ENCODE measurements at places on chromosomes 13 and 19. TPM values are rescaled to one million over a fixed set of nuclear protein-coding genes. Genes with fewer than 3 reads are reported as not detected.

DNA sequence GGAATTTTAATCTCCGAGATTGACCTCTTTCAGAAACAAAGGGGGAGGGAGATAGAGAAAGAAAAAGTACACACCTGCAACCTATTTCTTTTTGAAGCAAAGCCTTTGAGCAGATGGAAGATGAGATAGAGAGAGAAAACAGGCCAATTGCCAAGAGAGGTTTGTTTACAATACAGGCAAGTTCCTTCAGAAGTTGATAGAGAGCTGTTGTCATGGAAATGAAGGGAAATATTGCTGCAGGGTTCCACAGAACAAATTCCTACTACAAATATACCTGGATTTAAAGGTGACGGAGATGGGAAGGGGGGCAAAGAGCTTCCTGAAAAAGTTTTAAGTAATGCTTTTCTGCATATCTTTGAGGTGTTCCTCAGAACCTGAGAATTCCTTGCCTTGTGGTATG lies 388.4 kb downstream of the NDFIP2 start:
- DNase-seq: peak; percentile 16

DNA sequence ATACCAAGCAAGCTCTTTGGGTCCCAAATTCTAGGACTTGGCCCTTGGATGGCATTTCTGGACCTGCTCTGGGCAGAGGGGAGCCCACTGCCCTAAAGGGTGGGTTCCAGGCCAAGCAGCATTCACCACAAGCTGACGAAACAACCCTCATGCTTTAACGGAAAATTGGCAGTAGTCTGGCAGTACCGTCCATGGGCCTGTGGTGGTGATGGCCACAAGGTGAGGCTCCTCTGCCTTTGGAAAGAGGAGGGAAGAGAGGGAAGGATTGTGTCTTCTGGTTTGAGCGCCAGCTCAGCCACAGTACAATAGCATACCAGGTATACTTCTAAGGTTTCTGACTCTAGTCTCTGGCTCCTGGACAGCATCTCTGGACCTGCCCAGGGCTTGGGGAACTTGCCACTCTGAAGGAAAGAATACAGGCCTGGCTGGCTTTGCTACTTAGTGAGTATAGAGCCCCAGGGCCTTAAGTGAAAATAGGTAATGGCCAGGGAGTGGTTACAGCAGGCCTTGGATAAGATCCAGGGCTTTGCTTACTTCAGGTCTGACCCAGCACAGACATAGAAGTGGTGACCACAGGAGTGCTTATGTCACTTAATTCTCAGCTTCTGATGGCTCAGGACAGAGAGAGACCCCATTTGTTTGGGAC lies 595.5 kb downstream of the LMO7 start:
- no peak for DNase-seq

- no peak for DNase-seq
Observed at GRCh38 chr19:19447536-19448237, 42.2 kb downstream of the GATAD2A start.

DNA sequence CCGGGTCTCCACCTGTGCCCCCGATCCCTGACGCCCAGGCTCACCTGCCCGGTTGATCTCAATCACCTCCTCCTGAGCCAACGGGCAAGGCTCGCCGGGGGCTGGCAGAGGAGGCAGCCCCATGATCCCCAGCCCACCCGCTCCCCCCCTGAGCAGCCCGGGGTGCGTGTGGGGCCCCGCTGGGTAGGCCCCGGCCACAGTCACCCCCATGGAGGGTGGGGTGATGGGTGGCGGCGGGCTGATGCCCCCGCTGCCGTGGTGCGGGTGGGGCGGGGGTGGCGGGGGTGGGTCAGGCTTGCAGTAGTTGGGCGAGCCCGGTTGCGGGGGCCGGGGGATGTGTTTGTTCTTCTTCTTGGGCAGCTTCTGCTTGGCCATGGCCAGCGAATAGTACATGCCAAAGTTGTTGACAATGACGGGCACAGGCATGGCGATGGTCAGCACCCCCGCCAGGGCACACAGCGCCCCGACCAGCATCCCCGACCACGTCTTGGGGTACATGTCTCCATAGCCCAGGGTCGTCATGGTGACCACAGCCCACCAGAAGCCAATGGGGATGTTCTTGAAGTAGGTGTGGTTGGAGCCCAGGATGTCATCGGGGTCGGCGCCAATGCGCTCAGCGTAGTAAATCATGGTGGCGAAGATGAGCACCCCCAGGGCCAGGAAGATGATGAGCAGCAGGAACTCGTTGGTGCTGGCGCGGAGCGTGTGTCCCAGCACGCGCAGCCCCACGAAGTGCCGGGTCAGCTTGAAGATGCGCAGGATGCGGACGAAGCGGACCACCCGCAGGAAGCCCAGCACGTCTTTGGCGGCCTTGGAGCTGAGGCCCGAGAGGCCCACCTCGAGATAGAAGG lies 6.0 kb downstream of the KCNC3 start:
- no peak for DNase-seq

DNA sequence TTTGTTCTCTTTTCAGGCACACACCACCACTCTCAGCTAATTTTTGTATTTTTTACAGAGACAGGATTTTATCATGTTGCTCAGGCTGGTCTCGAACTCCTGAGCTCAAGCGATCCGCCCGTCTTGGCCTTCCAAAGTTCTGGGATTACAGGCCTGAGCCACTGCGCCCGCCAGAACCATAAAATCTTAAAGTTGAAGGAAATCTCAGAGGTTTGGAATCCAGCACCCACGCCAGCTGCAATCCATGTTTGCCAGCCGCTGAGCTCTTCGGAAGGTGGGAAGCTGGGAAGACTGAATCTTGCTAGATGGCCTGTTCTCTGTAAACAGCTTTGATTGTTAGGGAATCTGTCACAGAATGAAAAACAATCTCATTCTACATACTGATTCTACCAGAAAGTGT lies 38.5 kb downstream of the SPATA13 start:
- DNase-seq: peak; percentile 38

GRCh38 chr13:32107474-32107873 lies 75.9 kb downstream of the FRY start:
- DNase-seq: no peak

GRCh38 chr19:32123355-32123940 lies 222.0 kb upstream of the ZNF507 start:
- DNase-seq: no peak

DNA sequence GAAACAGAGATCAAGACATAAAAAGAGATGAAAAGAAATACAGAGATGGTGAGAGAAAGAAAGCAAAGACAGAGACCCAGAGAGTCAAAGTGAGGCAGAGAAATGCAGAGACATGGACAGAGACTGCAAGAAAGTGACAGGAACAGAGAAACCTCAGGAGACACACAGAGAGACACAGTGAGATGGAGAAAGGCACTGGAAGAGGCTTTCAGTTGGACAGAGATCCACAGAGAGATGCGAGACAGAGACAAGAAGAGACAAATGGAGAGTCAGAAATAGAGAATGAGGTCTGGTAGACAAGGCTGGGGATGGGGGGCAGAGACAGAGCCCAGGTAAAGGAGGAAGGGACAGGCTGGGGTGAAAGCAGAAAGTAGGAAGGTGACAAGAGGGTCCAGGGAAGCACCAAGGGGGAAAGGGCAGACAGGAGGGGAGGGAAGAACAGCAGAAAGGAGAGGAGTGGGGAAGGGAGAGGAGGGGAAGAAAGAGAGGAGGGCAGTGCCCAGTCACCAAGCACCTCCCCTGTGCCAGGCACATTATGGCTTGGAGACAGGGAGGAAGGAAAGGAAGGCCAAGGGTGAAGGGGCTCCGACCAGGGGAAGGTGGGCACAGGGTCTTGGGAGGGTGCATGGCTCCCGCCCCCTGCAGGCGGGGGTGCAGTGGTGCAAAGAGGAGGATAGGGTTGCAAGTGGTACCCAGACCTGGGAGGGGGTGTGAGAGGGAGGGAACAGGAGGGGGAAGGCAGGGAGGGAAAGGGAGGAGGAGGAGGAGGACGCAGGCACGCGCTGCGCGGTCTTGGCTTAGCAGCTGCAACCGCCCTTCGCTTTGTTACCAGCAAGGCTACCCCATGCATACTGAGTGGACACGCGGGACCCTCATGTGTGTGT lies 38.4 kb downstream of the DEDD2 start:
- DNase-seq: no peak

DNA sequence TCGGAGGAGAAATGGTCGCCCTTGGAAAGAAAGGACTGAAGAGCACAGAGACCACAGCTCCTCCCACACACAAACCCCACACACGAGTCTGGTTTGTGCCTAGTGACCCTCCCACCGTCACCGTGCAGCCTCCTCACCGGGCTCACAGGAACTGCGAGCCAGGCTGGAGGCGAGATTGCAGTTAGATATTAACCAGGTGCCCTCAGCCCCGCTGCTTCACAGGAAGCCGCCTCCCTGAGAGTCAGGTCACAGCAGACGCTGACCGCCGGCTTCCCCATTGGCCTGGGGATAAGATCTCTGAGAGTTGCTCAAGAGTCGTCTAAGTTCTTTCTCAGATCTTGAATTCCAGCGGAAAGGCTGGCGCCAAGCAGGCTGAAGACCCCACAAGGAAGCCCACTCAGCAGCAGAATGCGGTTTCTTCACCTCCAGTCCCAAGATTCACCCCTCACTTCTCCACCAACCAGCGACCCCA lies 870 bp downstream of the ZNF44 start:
- DNase-seq: peak; percentile 63

- peak; percentile 82 for DNase-seq
Observed at GRCh38 chr13:109899316-109899715, 112.9 kb upstream of the IRS2 start.

- DNase-seq: no peak
Observed at GRCh38 chr13:62375653-62376052, 960.0 kb upstream of the PCDH20 start.

DNA sequence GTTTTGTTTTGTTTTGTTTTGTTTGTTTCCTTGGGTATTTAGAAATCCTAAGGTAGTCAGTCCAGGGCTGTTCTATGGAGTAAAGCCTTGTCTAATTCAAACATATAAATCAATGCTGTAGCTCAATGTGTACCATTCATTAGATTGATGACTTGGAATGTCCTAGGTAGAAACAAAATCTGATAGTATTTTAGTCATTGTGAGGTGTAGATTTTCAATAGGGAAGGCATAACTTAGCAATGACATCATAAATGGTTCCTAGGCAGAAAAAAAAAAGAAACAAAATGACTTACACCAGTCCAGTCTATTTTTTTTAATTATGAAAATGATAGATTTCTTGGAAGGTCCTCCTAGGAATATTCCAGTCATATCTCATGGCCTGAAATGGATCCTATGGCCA lies 189.9 kb downstream of the SPRY2 start:
- DNase-seq: no peak

DNA sequence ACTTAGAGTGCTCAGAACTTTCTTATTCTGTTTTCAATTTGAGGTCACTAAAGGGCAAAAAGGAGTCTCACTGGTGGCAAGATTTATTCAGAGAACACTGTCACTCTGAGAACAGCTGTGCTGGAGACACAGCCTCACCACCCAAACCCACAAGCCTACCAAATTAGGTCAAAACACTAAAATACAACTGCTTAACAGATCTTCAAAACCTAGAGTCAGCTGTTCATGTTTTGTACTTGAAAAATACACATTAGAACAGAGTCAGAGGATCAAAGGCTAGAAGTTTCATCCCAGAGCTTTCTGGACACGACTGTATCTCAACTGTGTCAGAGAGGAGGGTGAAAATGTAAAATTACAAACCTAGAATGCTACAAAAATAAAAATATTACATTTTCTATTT lies 89.3 kb downstream of the MIPEP start:
- peak; percentile 67 for DNase-seq

GRCh38 chr13:111295886-111296285 lies 24.6 kb upstream of the TEX29 start:
- no peak for DNase-seq

- DNase-seq: peak; percentile 72
Observed at GRCh38 chr19:40542202-40542859, 34.3 kb upstream of the SHKBP1 start.

DNA sequence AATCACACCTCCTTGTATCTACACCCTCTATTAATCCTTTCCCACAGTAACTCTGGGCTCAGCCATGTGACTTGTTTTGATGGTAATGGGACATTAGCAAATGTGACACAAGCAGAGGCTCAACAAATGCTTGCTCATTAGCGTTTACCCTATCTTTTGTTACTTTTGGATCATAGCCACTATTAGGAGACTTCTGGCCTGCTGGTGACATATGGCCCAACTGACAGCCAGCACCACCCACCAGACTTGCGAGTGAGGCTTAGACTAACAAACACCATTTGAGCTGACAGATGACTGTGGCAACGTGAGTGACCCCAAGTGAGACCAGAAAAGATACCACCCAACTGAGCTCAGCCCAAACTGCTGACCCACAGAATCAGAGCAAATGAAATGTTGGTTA lies 154.1 kb downstream of the OLFM4 start:
- DNase-seq: no peak

- no peak for DNase-seq
Observed at GRCh38 chr13:30863231-30863630, 42.8 kb upstream of the MEDAG start.

- DNase-seq: no peak
Observed at GRCh38 chr13:103218253-103218652, 152.0 kb upstream of the SLC10A2 start.

GRCh38 chr13:31913459-31913858 lies 118.1 kb upstream of the FRY start:
- no peak for DNase-seq

- DNase-seq: peak; percentile 93
Observed at GRCh38 chr13:106566641-106567473, 1.1 kb downstream of the ARGLU1 start.

- peak; percentile 66 for DNase-seq
Observed at GRCh38 chr13:35474496-35475211, 1.8 kb downstream of the MAB21L1 start.

DNA sequence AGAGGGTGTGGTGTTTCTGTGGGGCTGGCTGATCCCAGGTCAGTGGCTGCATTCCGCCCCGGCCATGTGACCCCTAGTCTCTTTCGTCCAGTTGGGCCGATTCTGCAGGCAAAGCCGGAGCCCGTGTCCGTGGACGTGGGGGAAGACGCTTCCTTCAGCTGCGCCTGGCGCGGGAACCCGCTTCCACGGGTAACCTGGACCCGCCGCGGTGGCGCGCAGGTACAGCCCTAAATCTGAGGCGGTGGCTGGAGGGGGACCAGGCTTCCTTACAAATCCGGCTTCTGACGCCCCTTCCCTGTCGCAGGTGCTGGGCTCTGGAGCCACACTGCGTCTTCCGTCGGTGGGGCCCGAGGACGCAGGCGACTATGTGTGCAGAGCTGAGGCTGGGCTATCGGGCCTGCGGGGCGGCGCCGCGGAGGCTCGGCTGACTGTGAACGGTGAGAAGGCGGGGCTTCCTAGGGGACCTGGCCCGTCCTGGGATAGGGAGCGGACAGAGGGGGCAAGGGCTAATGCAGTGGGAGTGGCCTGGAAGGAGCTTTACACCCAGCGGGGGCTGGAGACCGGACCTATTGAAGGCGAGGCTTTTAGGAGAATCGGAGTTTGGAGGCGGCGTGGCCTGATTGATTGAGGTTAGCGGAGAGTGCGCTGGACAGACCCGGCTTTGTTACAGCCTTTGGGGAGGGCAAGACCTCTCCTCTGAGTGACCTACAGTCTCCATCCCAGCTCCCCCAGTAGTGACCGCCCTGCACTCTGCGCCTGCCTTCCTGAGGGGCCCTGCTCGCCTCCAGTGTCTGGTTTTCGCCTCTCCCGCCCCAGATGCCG lies 4.3 kb downstream of the KIRREL2 start:
- no peak for DNase-seq

GRCh38 chr13:44231786-44232516 lies 141.7 kb upstream of the SERP2 start:
- DNase-seq: no peak

The ERVV-1 gene
- not detected for polyA plus RNA-seq

The PPP1R13L gene
- polyA plus RNA-seq: 4.2 TPM

The SULT2A1 gene
- not detected for polyA plus RNA-seq

The CARS2 gene
- polyA plus RNA-seq: 40.5 TPM

The PKN1 gene
- 75.0 TPM for polyA plus RNA-seq

The ZNF730 gene
- polyA plus RNA-seq: 4.6 TPM

The MCF2L gene
- polyA plus RNA-seq: 15.9 TPM

The CCDC8 gene
- 79.0 TPM for polyA plus RNA-seq

The DDA1 gene
- polyA plus RNA-seq: 37.3 TPM

The CD209 gene
- polyA plus RNA-seq: 2.0 TPM

The PSG2 gene
- polyA plus RNA-seq: 0.15 TPM

The KCTD12 gene
- polyA plus RNA-seq: 138 TPM
